ENCODE measurements at places on chromosomes 1 and 21. TPM values are rescaled to one million over a fixed set of nuclear protein-coding genes. Genes with fewer than 3 reads are reported as not detected.
A peak's percentile ranks its signal among the peaks of the same experiment; 100 is the strongest.

The PANK4 gene
- total RNA-seq = 18.6 TPM

DNA sequence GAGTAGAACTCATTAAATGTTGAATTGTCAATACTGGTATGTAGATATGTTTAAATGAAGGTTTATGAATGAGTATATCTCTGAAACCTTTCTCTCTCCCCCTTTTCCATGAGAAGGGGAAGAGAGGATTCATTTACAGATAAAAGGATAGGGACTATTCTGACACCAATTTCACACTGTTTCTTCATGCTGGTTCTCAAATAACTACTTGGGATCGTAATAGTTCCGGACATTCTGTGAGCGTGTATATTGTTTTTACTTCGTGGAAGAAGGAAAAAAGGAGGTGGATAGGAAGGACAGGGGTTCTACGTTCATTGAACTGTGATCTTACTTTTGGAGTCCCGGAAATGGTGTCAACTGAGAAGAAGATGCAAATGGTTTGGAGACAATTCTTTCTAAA, 284.2 kb downstream of the GRIK1 start:
- no peak for DNase-seq

The HUNK gene
- total RNA-seq = 11.8 TPM

The POLR3C gene
- total RNA-seq = 25.3 TPM

GRCh38 chr1:2948751-2949680, 72.3 kb upstream of the ACTRT2 start:
- peak; percentile 62 for DNase-seq

DNA sequence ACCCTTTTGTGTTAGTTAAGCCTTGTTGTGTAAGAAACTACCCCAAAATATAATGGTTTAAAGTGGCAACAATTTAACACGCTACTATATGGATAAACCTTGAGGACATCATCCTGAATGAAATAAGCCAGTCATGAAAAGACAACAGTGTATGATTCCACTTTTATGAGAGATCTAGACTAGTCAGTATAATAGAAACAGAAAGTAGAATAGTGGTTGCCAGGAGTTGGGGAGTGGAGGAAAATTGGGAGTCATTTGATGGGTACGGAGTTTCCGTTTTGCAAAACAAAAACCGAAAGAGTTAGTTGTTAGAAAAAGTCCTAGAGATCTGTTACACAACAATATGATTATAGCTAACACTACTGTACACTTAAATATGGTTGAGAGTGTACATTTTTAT, 16.0 kb upstream of the CHIA start:
- DNase-seq = no peak

DNA sequence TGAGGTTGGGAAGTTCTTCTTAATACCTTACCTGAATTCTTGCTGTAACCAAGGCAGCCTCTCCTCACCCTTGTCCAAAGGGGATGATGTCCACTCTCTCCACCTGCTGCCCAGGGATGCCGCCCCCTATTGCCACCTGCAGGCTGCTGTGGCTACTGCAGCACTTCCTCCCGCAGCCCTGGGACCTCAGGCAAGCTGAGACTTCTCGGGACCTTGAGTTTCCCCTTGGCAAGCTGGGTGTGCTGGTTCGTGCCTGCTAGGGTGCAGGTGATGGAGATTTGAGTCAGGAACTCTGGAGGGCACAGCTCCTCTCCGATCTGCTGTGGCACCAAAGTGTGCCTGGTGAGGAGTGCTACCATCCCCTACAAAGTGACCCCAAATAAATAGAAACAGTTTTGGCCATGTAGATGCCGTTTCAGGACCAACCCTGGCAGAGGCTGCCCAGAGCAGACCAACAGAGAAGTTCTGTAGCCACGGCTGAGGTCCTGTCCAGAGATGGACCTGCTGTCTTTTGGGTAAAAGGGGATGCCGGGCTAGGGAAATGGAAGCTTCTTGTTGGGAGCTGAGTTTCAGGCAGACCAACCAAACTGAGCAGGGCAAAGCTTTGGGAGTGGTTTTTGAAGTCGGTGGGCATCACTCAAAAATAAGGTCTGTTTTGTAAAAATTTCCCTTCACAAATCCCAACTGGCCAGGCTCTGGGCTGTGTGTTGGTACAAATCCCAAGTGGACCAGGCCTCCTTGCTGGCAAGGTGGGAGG, 31.7 kb downstream of the RUNX3 start:
- DNase-seq = peak; percentile 88

Measured in posterior vena cava (tissue), 2 donors.